ENCODE measurements at places on chromosomes 4 and X.

DNA sequence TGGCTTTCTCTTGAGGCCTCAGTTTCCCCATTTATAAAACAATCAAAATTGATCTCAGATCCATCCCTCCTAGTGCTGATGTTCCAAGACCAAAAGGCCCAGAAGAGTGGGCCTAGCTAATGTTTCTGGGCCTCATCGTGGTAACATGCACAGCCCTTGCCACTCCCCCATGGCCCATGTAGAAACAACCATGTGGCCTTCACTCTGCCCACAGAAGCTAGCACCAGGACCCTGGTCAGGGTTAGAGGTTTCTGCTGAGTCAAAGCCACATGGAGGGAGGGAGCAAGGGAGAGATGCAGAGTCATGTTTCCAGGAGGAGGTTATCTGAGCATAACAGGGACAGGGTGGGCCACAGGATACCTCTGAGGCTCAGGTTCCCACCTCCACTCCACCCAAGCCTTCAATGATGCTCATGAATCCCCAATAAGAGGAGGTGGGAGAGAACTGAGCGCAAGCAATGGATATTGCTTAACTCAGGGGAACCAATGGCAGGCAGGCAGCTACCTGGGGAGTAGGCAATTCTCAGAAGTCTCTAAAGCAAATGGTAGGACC lies 16.9 kb downstream of the OTUD5 start:
- no peak for DNase-seq

DNA sequence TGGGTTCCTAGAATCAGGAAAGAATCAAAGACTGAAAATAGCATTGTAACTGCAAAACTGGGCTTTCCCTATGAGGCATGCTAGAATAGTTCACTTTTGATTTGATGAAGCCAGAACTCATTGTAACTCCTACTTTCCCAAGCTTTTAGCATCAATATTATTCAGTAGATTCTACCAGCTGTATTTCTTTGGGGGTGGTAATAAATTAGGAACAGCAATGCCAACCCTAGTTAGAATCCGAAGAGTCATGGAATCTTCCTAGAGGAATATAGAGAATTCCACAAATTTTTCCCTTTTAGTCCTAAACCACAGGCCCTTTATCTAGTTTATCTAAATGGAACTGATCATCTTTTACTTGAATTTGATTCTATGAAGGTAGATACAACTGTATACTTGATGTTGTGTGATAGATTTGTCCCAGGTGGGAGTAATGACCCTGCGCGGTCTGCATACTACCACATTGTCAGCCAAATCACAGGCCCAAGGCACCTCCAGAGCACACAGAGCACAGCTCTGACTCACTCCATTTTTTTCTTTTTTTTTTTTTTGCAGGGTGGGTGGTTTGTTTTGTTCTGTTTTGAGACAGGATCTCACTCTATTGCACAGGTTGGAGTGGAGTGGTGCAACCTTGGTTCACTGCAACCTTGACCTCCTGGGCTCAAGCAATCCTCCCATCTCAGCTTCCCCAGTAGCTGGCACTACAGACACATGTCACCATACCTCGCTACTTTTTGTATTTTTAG lies 66.6 kb downstream of the EDNRA start:
- DNase-seq: no peak

DNA sequence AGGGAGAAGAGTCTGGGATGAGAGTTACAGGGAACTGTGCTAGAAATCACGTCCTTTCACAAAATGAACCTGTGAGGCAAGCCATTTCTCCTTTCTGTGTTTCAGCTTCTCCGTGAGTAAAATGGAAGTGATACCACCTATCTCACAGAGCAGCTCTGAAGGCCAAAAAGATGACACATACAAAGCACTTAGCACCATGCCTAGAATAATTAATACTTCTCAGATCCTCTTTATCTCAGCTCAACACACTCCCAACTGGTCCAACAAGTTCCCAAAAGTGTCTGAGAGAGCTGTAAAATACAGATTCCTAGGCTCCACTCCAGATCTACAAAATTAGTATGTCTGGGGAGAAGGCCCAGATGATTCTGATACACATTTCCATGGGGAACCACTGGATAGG lies 38.3 kb downstream of the LHFPL1 start:
- DNase-seq: no peak

- no peak for DNase-seq
Measured at GRCh38 chr4:26104056-26104685, 190.2 kb downstream of the SMIM20 start.

DNA sequence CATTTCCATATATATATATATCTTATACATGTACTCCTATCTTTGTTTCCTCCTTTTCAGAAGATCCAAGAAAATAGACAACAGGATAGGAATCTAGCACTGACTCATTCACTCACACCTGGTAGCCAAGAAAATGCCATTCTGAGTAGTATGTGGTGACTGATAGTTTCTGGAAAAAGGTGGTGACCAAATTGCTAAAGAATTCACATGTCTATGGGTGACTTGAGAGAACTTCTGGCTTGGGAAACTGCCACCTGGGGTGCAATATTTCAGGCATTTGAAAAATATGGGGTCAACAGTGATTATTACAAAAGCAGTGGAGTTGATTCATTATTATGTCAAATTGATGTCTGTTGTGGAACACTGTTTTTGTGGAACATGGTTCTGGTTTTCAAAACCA lies 605.1 kb downstream of the PCDH18 start:
- no peak for DNase-seq

DNA sequence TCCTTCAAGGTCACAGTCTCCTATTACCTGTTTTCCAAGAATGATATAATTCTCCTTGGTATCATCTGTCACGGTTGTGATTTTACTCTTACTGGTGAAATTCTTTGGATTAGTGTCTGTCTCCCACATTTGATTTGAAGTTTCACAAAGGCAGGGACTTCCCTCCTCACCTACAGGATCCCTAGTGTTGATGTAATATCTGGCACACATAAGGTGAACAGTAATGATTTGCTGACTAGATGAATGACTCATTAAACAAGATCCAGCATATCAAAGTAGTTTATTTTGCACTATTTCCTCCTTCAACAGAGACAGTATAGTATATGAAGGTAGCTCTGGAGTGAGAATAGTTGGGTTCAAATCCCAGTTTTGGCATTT lies 135.3 kb upstream of the IL1RAPL2 start:
- no peak for DNase-seq

DNA sequence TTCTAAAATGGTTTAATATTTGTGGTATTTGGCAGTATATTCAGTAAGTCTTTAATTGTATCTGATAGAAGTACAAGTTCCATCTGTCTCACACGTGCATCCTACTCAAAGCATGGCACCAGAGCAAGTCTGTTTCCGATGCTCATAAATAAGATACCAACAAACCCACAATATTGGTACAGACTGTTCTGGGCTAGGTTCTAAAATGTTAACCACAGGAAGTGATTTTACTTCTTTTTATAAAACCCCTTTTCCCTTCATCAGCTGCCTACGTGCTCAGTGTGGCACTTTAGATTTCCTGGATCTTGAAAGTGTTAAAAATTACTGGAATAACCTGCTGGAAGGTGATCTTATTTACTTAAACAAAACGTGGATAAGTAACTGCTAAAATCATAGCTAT lies 165.1 kb downstream of the CFAP299 start:
- no peak for DNase-seq

Measured in activated CD4-positive, alpha-beta T cell treated with anti-CD3 and anti-CD28 coated beads, Interleukin-2, amount 50 U/mL, for 1 hour (primary cell).